ENCODE measurements at places on chromosomes 5 and 9.

GRCh38 chr5:59139695-59140094 lies 556.8 kb downstream of the RAB3C start:
- DNase-seq: no peak

DNA sequence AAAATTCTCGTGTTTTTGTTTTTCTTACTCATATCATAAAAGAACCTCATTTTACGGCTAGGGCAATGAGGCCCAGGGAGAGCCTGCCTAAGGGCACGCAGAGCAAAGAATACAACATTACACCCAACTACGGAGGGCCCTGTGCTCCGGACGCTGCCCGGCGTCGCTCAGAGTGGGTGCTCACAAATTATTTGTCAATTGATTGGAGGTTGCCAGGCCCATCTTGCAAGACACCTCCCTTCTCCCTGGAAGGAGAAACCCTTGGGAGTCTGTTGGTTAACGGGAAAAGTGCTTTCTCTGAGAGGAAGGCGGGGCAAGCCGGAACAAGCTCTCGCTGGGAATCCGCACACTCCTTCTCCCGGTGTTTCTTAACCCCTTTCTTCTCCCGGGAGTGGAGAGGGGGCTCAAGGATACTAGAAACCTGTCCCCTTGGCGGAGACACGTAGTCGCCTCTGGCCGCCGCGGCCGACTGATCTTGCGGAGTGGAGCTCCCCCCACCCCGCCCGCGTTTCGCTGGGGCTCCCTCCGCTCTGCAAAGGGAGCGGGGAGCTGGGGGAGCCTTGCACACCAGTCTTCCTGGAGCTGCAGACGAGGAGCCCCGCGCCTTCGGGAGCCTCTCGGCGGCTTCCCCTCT lies 599.3 kb upstream of the SGCD start:
- no peak for DNase-seq

DNA sequence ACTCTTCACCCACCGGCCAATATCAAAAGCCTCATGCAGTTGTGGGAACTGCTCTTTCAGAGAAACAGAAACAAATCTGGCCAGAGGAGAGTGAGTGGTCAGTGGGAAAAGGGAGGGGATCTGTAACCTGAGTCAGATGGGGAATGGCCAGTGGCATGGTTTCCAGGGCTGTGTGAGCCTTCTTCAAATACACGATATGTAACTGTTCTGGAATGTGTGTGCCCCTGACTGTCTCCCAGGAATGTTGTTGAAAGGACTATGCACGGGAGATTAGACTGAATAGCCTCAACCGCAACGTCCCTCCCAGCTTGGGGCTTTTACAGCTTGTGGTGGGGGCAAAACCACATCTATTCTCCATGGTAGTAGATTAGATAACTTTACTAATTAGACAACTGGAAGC lies 60.8 kb downstream of the SH3TC2 start:
- DNase-seq: peak; percentile 27

DNA sequence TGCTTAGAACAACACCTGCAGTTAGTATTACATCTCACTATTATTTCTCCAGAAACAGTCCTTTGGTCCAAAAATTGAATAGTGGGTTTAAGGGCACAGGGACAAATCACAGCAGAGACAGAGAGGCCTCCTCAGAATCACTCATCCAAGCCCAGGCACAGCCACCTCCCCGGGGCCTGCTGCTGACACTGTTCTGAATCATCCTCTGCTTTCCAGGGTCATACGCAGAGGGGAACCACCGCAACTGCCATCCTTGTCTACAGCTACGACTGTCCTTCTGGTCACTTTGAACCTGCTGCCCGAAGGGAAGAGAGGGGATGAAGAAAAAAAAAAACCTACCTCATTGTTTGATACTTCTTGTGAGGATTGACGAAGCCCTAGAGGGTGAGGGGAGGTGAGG lies 35.3 kb upstream of the MAN2A1 start:
- peak; percentile 8 for DNase-seq

DNA sequence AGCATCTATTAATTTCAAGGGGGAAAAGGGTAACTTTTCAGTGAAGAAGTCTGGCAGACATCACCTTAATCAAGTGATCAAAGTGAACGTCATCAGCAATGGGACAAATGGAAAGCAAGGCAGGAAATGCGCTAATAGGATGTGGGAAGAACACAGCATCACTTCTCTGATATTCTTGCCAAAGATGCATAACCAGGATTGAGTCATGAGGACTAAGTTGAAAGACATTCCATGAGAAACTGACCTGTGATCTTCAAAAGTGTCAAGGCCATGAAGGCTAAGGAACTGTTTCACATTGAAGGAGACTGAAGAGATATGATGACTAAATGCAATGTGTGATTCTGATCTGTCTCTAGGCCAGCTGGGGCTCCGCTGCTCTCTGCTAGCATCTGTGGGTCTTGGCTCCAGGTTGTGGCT lies 92.9 kb downstream of the NDFIP1 start:
- no peak for DNase-seq

DNA sequence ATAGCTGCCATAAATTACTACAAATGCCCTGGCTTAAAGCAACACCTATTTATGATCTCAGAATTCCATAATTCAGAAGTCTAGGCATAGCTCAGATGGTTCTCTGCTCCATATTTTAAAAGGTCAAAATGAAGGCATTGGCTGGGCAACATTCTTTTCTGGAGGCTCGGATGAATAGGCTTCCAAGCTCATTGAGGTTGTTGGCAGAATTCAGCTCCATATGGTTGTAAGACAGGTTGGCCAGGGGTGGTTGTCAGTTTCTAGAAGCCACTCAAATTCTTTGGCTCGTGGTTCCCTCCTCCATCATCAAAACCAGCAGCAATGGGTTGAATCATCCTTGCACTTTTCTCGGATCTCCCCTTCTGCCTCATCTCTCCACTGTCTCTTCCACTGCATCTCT lies 49.4 kb downstream of the TGFBR1 start:
- DNase-seq: no peak

GRCh38 chr9:20187318-20187717 lies 398.5 kb upstream of the SLC24A2 start:
- no peak for DNase-seq

- no peak for DNase-seq
Observed at GRCh38 chr9:121372239-121373010, 2.4 kb upstream of the STOM start.

DNA sequence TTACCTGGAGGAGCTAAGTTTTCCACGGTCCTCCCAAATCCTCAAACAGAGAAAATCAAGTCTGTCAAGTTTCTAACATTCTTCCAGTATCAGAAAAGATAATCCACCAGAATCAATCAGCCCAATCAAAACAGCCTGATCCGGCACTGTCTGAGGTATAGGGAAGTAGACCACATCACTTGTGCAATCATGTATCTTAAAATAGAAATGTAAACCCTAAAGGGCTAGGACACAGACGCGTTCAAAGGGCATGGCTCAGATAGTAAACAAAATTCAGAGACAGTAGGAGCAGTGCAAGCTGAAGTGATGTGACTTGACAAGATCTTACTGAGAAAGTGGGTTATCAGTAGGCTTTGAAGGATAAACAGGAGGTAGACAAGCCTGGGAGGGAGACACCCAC lies 252.4 kb upstream of the DAPK1 start:
- DNase-seq: peak; percentile 5

DNA sequence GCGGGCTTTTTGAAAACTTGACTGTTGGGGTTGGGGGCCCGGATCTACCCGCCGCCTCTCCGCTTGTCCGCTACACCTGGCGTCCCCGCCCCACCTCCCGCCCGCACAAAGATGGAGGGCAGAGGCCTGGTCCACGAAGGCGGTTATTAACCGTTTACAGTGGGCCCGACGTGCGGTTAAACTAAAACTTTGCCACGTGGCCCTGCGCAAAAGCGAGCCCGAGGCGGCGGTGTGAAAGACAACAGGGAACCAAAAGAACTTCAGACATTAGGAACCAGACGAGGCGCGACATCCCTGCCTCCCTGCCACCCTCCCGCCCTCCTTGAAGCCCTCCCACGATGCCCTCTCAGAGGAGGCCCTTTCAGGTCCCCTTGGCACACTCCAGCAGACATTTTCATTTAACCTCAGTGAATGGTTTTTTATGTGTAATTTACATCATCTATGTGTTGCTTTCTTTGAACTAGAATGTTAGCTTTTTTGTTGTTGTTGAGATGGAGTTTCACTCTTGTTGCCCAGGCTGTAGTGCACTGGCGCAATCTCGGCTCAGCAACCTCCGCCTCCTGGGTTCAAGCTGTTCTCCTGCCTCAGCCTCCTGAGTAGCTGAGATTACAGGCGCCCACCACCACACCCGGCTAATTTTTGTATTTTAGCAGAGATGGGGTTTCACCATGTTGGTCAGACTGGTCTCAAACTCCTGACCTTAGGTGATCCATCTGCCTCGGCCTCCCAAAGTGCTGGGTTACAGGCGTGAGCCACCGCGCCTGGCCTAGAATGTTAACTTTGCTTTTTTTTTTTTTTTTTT lies 999 bp upstream of the HNRNPA0 start:
- DNase-seq: no peak

- DNase-seq: no peak
Observed at GRCh38 chr5:135221187-135221473, 177.9 kb downstream of the MACROH2A1 start.

DNA sequence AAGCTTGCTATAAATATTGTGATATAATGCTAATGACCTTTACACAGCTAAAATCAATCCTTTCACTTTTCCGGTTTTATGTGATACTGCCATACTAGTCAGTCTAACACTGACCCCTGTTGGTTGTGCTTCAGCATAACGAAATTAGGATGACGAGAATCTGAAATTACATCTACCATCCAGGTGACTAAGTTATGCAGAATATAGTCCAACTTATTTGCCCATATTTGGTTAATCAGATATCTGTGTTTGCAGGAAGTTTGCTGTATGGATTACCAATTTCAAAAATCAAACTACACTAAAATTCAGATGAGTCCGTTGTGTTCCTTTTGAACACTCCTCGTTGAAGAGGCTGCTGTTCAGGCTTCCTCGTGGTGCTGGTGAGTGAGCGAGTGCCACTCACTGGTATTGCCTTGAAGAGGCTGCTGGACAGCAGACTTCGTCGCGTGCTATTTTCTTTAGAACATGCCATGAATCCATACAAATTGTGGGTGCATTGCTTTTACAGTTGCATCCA lies 32.5 kb downstream of the TENT4A start:
- DNase-seq: peak; percentile 66

DNA sequence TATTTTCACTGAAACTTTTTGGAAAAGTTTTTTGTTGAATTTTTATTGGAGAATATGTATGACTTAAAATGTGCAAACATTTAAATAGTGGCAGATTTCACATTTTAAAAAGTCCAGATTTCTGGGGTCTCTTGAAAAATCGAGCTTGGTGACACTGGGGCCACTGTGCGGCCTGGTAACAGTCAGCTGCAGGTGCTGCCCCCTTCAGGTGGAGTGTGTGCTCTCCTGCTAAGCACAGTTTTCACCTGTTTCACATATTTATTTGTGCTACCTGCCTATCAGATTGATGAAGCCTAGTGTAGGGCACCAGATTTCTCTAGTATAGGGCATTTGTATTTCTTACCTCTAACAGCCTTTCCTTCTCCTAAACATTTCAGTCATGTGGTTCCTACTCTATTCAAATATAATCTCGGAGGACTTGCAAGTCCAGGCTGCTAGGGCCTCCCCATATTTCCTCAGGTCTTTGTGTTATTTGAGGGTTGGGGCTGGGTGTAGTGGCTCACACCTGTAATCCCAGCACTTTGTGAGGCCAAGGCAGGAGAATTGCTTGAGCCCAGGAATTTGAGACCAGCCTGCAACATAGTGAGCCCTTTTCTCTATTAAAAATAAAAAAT lies 95.8 kb upstream of the KLF9 start:
- DNase-seq: peak; percentile 18

GRCh38 chr9:84024041-84024575 lies 43.5 kb downstream of the RMI1 start:
- DNase-seq: no peak

GRCh38 chr5:181189363-181189961 lies 15.5 kb downstream of the TRIM7 start:
- peak; percentile 56 for DNase-seq

GRCh38 chr9:89826186-89826585 lies 221.4 kb downstream of the GADD45G start:
- DNase-seq: no peak

GRCh38 chr9:122095010-122095767 lies 2.1 kb upstream of the TTLL11 start:
- peak; percentile 71 for DNase-seq

DNA sequence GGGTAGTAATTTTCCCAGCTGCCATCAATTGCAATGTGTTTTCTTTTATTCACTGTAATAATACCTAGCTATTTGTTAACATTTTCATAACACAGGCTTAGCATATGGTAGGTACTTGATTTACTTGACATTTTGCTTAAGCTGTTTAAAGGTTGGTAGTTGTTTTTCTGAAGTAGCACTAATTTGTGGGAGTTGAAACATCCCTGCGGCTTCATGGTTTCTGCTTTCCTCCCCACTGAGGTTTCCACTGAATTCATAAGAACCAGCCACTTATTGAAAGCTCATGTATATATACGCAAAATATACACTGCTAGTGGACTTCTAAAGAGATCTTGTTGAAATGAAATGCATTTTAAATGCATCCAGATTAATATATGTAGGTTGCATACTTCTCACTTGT lies 559.9 kb downstream of the TLE4 start:
- no peak for DNase-seq

DNA sequence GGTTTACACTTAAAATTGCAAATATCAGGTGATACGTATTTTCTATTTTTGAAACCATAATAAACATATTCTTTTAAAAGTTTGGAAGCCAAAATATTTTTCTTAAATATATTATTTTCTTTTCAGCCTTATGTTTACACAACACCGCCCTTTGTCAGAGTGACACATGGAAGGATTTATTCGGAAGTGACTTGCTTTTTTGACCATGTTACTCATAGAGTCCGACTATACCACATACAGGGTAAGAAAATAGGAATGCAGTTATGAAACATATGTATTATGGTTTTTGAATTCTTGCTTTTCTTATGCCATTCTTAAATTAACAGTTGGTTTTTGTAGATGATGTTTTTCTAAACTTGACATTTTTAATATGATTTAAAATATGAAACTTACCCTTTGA lies 133.9 kb downstream of the MAN2A1 start:
- DNase-seq: no peak

GRCh38 chr5:14432931-14433589 lies 148.5 kb upstream of the OTULINL start:
- no peak for DNase-seq

DNA sequence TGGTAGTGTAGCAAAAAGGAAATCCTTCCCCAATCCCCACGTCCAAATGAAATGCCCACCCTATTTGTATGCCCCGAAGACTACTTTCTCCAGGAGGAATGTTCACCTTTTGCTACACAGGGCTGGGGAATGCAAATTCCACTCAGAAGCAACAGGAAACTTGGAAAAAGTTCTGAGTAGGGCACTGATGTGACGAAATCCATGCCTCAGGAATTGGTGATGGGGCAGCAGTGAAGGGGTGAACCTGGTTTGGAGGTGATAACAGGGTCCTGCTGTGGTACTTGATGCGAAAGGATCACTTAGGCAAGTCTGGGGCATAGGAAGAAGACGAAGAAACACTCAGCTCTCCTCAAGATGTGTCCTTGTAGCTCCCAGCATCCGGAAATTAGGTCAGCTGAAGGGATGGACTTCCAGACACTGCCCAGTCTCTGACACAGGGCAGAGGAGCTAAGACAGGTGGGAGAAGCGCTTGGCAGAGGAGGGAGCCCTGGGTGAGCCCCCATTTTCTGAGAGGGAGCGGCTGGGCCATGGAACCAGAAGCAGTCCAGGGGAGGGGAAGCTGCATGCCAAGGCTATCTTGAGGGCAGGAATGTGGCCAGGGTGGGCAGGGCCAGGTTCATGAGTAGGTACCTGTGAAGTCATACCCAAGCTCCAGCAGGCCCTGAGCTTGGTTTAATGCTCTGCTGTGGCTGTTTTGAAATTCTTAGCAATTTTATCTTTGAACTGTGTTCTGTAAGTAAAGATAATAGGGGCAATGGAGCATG lies 22.2 kb upstream of the MVB12B start:
- DNase-seq: no peak

GRCh38 chr9:110029956-110030480 lies 177.9 kb downstream of the C9orf152 start:
- no peak for DNase-seq
